ENCODE measurements at places on chromosomes 2 and 18. TPM values are rescaled to one million over a fixed set of nuclear protein-coding genes. Genes with fewer than 3 reads are reported as not detected.
A peak's percentile ranks its signal among the peaks of the same experiment; 100 is the strongest.

Gene TTC39C
- 32.6 TPM for total RNA-seq

Gene GRHL1
- 0.77 TPM for total RNA-seq

Gene MBP
- 3.6 TPM for total RNA-seq

DNA sequence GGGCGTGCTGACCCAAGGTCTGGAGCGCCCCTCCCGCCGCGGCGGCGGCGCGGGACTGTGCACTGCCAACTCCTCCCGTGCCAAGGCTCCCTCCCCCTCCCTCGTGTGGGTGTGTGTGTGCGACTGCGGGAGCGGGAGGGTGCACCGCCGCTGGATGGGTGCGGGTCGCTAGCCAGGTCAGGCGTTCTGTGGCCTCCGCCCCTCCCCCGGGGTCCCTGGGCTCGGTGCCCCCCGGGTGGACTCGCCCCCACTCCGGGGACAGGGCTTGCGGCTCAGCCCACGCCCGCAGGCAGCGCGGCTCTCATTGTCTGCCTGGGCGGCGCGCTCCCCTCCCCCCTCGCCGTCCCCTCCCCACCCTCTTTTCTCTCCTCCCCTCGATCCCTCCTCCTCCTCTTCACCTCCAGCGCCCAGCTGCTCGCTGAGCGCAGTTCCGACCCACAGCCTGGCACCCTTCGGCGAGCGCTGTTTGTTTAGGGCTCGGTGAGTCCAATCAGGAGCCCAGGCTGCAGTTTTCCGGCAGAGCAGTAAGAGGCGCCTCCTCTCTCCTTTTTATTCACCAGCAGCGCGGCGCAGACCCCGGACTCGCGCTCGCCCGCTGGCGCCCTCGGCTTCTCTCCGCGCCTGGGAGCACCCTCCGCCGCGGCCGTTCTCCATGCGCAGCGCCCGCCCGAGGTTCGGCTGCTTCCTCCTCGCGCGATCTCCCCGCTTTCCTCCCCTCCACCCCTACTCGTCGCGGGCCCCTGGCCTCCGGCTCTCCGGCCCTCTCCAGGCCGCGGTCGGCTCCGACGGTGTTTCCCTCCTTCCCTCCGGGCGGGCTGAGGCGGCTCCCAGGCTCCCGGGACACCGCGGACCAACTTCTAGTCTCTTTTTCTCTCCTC is at the start of gene GATA6:
Gene GATA6 (plus strand): TSS at position 579 of the 878 bp plus-strand sequence. CDS start 1,556 bp downstream, outside the sequence.
- H3K4me3 ChIP-seq = peak within 1 kb of the TSS; percentile 86
- DNase-seq = peak; percentile 95
- peaks cover 2% of the 10 kb centered on the region for H3K36me3 ChIP-seq
- H3K27ac ChIP-seq = peak within 1 kb of the TSS; percentile 79

All from fibroblast of lung (primary cell).